ENCODE measurements at places on chromosomes 1 and 21. TPM values are rescaled to one million over a fixed set of nuclear protein-coding genes. Genes with fewer than 3 reads are reported as not detected.

DNA sequence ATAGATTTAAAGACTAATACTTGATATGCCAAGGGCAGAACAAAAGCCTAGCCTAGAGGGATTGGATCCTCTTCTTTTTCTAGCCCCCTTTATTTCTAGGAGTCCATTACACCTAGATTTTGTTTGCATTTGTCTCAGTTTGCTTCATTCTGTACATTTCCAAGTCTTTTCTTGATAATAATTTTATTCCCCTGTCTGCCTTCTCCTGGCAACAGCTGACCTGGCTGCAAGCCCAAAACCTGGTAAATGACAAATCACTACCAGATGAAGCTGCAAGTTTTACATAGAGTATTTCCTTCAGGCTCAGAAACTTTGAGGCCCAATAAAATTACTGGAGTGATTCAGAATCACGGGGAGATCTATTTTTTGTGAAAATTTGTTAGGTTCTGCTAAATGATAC lies 36.5 kb upstream of the LHX8 start:
- H3K27me3 ChIP-seq, result no peaks in the 10 kb centered on the region
- H3K4me1 ChIP-seq, result no peaks in the 10 kb centered on the region
- no peak overlapping the region for H3K27ac ChIP-seq
- no peak overlapping the region for H3K4me3 ChIP-seq

DNA sequence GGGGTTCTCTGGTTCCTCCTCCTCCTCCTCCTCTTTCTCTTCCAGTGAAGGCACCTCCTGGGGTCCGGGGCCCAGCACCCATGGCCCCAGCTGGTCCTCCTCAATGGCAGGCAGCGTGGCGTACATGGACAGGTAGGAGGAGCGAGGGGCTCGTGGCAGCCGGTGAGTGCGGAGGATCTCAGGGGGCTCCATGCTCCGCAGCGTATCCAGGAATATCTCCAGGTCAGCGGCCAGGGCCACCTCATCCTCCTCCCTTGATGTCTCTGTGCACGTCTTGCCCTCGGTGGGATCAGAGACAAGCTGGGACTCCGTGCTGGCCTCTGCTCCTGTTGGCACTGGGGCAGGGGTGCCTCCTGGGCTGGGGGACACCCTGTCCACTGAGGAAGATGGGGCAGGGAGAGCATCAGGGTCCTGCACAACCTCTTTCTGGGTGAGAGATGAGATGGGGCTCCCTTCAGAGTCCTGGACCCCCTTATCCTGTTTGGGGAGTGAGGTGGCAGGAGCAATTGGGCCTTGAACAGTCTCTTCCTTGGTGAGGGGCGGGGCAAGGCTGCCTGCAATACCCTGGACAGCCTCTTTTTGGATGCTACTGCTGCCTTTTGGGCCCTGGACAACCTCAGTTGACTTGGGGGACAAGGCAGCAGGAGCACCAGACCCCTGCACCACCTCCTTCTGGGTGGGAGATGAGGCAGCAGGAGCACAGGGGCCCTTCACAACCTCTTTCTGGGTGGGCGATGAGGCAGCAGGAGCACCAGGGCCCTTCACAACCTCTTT lies 9.6 kb downstream of the CRYBG2 start:
- peaks cover 12% of the 10 kb centered on the region for H3K27me3 ChIP-seq
- no peaks in the 10 kb centered on the region for H3K36me3 ChIP-seq

DNA sequence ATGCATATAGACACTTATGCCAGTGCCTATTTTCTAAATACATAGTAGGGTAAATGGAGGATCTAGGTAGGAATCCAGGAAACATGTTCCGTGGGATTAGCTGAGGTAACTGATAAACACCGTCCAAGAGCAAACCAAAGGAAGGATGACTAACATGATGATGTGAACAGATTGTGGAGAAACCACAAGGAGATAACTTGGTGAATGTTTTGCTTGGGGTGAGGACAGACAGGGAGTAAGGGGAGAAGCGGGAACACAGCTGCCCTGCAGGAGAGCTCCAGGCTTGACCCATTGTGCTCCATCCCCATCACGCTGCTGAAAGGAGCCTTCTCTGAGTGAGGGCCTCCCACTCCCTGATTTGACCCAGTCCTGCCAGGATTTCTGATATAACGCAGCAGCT lies 87.0 kb upstream of the ZC3H11B start:
- no peaks in the 10 kb centered on the region for H3K27me3 ChIP-seq
- H3K36me3 ChIP-seq, result no peaks in the 10 kb centered on the region
- H3K27ac ChIP-seq, result no peak overlapping the region
- no peaks in the 10 kb centered on the region for H3K4me1 ChIP-seq

DNA sequence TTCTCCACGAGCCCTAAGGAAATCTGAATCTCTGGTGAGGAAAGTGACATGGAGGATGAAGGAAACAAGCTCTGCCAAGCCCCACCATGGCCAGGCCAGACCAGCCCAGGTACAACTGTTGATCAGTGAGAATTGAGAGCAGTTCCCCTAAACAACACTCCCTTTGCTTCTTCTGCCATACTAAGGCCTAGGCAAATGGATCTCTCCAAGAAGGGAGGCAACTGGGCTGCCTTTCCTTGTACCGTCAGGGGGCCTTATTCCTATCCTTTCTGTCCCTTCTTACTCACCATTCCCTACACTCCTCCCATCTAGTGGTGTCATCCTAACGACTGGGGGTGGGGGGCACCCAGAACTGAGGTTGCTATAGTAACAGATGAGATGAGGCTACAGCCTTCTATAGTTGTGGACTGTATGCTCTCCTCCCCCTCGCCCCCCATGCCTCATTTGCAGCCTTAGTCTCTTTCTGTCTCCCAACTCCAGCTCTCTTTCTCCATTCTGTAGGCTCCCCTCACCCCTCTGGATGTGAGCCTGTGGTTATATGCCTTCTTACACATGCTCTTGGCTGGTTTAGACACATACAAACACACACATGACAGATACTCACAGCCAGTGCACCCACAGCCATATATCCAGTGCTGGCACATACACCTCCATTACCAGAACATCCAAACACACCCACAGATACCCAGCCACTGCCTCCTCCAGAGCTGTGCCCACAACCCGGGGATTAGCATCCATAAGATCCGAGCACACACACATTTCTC lies 3.6 kb downstream of the PEA15 start:
- peaks cover 40% of the 10 kb centered on the region for H3K36me3 ChIP-seq
- H3K4me1 ChIP-seq, result peaks cover 36% of the 10 kb centered on the region
- no peaks in the 10 kb centered on the region for H3K27me3 ChIP-seq
- H3K4me3 ChIP-seq, result peak overlapping the region; percentile 0

DNA sequence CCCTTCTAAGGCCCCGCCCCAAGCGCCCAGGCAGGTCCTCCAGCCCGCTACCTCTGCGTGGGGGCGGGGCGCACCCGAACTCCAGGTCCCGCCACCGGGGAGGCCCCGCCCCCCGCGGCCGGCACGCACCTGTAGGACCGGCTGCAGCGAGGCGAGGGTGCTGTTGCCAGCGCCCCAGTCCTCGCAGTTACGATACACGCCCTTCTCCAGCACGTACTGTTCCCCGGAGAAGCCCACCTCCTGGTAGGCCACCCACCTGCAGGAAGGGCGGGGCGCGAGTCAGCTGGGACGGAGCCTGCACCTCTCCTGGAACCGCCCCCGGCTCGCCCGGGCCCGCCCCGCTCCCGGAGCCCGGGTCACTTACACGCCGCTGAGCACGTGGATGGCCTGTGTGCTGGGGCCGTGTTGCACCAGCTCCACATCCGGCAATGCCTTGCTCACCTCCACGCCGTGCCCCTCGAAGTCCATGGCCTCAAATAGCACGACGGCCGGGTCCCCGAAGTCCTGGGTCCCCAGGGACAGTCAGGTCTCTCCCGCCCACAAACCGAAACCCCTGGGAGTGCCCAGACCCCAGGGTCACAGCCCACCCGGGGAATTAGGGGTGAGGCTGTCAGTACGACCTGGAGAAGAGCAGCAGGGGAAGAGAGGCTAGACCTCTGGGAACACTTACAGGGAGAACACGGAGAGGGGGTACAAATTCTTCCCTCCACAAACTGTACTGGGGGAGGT lies 17.3 kb downstream of the CRYBG2 start:
- no peaks in the 10 kb centered on the region for H3K36me3 ChIP-seq
- peak overlapping the region; percentile 51 for H3K4me3 ChIP-seq
- H3K27me3 ChIP-seq, result peaks cover 10% of the 10 kb centered on the region
- H3K4me1 ChIP-seq, result no peaks in the 10 kb centered on the region
- DNase-seq, result no peak

DNA sequence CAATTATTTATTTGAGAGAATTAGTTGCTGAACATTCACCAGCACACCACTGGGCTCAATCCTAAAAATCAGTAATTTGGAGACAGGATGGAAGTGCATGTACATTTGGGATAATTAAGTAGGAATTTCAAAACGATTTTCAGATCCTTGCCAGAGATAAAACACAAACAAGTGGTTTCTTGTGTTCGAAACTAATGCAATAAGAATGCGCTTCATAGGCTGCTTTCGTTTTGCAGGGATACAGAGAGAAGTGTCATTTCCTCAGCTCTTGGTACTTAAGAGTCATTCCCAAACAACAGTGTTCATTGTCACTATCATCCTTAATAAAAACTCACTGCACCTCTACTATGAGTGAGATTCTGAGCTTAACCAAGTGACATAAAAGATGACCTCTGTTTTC lies 20.6 kb upstream of the USP24 start:
- DNase-seq, result peak; percentile 90
- H3K36me3 ChIP-seq, result no peaks in the 10 kb centered on the region
- H3K27me3 ChIP-seq, result no peaks in the 10 kb centered on the region
- peak overlapping the region; percentile 27 for H3K27ac ChIP-seq
- H3K4me3 ChIP-seq, result peak overlapping the region; percentile 4

DNA sequence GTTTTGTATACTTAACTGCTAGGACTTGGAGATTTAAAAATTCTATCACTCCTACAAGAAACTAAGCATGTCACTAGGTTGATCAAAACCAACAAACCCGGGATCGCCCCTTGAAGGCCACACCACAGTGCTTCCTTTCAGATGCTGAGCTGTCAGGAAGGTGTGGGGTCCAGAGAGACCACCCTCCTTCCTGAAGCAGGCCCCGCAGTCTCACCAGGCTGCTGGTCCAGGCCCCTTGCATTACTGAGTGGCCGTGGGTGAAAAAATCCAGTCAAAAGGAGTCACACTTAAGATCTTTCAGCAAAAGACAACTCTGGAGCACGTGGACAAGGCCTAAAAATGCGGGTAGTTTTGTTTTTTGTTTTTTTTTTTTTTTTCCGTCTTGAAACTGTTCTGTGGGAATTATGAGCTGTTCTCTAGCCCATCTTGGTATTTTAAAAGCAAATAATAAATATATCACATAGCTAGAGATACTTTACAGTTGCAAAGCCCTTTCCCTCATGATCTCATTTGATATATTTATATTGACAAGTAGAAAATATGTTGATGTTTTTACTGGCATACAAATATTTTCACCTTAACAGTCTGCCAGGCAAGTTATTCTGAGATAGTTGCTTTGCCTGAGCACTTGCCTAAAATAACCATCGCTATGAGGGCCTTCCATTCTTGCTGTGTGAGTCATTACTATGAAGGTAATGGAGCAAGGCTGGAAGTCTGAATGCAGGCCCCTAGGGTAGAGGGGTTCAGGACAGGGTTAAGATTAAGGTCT lies 73.1 kb upstream of the EDEM3 start:
- H3K27me3 ChIP-seq, result no peaks in the 10 kb centered on the region
- H3K4me1 ChIP-seq, result peaks cover 4% of the 10 kb centered on the region
- H3K4me3 ChIP-seq, result no peak overlapping the region
- no peaks in the 10 kb centered on the region for H3K36me3 ChIP-seq
- no peak overlapping the region for H3K27ac ChIP-seq

Gene OSCP1
- total RNA-seq, result 8.7 TPM

Gene VWA1
- 2.6 TPM for total RNA-seq
